ENCODE measurements at places on chromosomes 12 and 14.

DNA sequence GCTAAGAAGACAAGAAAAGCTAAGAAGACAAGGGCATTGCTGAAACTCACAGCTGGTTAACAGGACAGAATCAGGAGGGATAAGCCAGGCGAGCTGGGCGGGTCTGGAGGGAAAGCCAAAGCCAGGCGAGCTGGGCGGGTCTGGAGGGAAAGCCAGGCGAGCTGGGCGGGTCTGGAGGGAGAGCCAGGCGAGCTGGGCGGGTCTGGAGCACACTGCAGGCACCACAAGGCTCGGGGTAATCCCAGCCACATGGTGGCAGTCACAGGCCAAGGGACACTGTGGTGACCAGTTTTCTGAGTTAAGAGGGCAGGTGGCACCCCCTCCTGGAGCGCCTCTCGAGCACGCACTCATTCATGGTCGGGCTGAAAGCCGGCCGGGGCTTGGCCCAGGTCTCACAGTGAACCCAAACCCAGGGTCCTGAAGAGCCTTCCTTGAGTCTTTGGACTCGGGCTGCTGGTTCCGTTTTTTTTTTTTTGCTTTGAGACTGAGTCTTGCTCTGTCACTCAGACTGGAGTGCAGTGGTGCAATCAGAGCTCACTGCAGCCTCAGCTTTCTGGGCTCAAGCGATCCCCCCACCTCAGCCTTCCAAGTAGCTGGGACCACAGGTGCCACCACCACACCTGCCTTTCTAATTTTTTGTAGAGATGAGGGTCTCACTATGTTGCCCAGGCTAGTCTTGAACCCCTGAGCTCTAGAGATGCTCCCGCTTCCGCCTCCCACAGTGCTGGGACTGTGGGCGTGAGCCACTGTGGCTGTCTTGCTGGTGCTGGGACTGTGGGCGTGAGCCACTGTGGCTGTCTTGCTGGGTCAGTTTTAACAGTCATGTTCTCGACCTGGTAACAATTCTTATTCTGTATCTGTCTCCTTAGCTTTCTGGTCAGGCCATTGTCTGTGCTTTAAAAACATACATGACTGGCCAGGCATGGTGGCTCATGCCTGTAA, 40.2 kb downstream of the HSP90AA1 start:
- DNase-seq: peak; percentile 74

DNA sequence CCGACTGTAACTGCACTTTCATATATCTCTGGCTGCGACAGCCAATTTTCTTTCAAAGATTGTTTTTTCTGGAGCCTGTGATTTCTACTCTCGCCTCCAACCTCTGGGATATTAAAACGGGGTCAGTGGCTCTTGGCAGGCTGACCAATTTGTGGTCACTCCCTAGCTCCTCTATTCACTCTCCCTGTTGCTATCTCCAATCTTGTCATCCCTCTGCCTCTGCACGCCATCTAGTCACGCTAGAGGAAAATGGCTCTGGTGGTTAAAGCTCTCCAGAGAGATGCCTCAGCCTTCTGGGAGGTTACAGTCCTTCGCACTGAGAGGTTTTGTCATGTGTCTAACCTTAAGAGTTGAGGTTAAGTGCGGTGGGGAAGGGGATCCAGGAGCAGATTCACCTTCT, 59.8 kb upstream of the CISTR start:
- no peak for DNase-seq

- DNase-seq: no peak
These were observed 87.9 kb downstream of the GAS2L3 start for GRCh38 chr12:100661300-100661951.

GRCh38 chr12:2482938-2483660, 311.7 kb upstream of the FKBP4 start:
- no peak for DNase-seq

DNA sequence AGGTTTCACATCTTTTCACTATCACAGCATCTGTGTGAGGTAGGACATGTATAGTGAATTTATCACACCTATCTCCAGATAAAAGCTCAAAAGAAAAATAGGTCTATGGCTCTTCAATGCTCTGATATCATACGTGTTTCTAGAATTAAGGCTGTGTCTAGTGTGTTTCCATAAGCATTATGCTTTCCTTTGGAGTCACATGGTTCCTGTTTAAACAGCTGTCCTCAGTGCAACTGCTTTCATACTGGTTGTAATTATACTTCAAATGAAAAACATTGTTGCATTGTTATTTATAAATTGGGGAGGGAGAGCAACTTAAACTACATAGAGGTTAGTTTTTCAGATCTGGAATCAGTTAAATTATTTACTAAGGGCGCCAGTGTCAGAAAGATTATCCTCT, 151.6 kb downstream of the SYT1 start:
- no peak for DNase-seq

- DNase-seq: no peak
These were observed 208.3 kb downstream of the EMP1 start for GRCh38 chr12:13404631-13405473.

DNA sequence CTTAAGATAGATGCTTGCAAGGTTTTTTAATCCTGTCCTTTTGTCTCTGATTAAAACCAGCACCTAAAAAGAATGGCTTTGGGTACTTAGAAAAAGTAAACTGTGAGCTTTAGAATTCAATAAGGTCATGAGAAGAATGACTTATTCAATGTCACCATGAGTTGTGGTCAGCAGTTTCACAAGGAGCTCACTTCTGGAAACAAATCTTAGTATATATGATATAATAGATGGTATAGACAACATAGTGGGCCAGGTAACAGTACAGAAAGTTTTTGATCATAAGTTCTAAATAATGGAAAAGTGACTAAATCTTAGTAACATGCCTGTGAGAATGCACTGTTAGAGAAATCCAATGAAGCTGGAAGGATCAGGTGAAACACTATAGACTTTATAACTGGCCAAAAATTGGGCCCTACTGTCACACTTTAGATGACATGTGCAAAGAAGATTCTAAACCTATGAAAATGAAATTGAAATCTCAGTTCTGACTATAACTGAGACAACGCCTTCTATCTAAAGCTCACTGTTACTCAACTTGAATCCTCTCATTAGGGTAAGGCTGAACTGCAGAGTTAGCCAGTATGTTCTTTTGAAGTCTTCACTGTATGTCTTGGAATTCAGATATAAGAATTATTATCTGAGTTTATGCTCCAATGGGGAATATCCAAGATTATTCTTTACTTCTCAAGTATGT, 42.4 kb upstream of the RAD51AP1 start:
- DNase-seq: no peak

DNA sequence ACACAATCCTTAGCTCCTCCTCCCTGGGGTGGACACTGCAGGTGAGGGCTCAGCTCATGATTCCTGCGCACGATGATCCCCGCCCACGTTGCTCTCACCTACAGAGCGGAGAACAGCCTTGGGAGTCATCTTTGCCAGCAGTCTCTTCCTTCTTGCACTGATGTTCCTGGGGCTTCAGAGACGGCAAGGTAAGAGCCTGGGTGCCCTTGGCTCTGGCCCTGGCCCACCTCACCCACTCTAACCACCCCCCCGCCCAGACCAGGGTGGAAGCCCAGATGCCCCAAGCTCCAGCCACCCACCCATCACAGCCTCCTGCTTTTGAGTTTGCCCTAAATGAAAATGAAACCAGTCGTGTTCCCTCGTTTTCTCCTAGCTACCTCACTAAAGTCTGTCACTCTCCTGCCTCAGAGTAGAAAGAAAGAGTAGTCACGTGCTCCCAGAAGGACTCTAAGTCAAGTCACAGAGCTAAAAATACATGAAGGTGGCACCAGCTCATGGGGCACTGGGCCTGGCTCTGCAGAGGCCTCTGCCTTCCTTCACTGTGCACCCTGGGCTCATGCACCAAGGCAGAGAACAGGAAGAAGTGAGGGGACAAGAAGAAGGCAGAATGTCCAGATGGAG, 9.0 kb downstream of the TAPBPL start:
- DNase-seq: no peak

GRCh38 chr12:21337453-21337852, 2.7 kb upstream of the SLCO1A2 start:
- no peak for DNase-seq

GRCh38 chr12:88720785-88721650, 140.7 kb upstream of the KITLG start:
- DNase-seq: no peak

- no peak for DNase-seq
These were observed 3.0 kb upstream of the SRSF9 start for GRCh38 chr12:120472521-120472920.

GRCh38 chr12:39272871-39273655, 169.9 kb downstream of the KIF21A start:
- no peak for DNase-seq

DNA sequence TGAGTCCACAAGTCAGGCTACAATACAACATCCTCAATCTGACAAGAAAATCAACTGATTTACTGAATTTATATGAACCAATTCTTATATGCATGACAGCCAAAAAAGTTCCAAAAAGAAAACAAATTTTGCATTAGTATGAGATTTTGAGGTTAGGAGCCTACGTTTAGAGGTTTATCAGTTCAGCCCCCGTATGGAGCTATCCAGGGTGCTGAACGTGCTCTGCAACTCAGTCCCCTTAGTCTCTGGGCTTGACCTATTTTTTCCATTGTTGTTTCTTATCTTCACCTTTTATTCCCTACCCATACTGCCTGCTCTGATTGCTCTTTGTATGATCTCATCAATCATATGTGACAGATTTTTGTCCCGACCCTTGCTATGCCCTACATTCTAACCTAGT, 693.0 kb downstream of the NRXN3 start:
- DNase-seq: peak; percentile 9

DNA sequence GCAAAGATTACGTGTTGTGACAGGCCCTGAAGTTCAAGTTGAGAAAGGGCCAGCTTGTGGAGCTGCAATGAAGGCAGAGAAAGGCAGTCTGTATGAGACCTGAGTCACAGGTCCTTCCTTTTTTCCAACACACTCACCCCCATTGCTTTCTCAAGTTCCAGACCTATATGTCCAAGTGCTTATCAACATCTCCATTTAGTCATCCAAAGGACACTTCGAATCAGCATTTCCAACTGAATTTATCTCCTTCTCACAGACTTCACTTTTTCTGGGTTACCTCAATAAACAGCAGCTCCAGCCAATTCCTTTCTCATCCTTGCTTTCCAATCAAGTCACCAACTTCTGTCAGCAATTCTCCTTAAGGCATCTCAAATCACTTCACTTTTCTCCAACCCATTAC, 56.4 kb upstream of the KIF21A start:
- DNase-seq: no peak
